CD4-positive, CD25-positive, alpha-beta regulatory T cell (primary cell): ENCODE measurements at places on chromosomes 1 and 21. TPM values are rescaled to one million over a fixed set of nuclear protein-coding genes. Genes with fewer than 3 reads are reported as not detected.

DNA sequence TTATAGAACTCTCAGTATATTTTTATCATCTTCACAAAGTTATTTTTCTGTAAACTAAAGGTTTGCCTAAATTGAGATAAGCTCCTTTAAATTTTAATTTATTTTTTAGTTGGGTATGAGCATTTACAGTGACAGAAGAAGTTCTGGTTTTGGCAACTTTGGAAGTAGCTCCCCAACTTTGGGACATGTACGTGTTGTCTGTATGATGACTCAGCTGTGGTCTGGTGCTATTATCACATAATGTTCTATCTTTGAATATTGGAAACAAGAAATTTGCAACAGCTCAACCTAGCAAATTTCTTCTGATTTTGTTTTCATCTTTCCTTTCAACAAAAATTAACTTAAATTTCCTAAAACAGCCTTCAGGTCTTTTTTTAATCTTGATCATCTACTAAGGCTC lies 46.6 kb upstream of the C1orf105 start:
- H3K27me3 ChIP-seq: no peaks in the 10 kb centered on the region
- no peaks in the 10 kb centered on the region for H3K36me3 ChIP-seq

GRCh38 chr1:86380257-86380861 lies 15.8 kb downstream of the ODF2L start:
- H3K4me1 ChIP-seq: no peaks in the 10 kb centered on the region
- H3K27me3 ChIP-seq: no peaks in the 10 kb centered on the region
- no peak overlapping the region for H3K4me3 ChIP-seq
- H3K27ac ChIP-seq: no peak overlapping the region
- DNase-seq: peak; percentile 77

Gene FCRL2
- 0.17 TPM for total RNA-seq

DNA sequence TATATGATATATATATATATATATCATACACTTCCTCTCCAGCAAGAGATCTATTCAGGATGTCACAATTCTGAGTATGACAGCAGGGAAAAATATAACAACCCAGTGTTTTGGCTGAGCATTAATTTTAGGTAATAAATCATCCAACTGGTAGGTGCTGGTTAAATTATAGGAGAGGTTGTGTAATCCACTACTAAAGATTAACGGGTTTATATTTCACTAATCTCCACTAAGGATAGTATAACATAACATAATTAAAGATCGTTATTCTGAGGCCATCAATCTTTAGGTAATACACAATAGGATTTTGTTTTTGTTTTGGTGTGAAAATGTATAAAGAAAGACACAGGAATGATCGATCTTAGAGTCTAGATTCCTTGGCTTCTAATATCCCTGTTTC lies 102.2 kb downstream of the COQ8A start:
- no peaks in the 10 kb centered on the region for H3K4me1 ChIP-seq
- H3K27me3 ChIP-seq: peaks cover 12% of the 10 kb centered on the region
- DNase-seq: no peak
- H3K27ac ChIP-seq: no peak overlapping the region
- H3K36me3 ChIP-seq: no peaks in the 10 kb centered on the region

DNA sequence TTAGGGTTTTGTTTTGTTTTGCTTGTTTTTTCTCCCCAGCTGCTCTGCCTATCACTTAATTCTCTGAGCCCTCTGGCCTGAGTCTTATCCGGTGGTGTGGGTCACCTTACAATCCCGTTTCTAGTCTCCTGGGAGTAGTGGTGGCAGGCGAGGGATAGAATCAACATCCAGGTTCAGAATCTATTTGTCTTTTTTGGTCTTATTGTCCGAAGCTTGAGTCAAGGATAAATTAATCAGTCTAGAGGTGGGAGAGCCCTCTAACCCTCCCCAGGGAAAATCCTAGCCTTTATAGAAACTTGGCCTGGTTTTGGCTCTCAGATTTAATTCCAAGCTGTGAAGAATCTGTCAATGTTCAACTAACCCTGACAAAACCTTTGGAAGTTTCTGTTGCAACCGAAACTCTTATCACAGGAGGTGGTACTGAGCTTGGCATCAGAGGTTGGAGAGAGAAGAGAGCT lies 246.3 kb downstream of the FGGY start:
- no peaks in the 10 kb centered on the region for H3K27me3 ChIP-seq
- H3K27ac ChIP-seq: no peak overlapping the region
- no peak for DNase-seq
- no peak overlapping the region for H3K4me3 ChIP-seq
- H3K36me3 ChIP-seq: no peaks in the 10 kb centered on the region
- H3K4me1 ChIP-seq: no peaks in the 10 kb centered on the region

Gene MAB21L3
- not detected for total RNA-seq
